Fibroblast of skin of right biceps (primary cell): ENCODE measurements at places on chromosomes 4 and X.

DNA sequence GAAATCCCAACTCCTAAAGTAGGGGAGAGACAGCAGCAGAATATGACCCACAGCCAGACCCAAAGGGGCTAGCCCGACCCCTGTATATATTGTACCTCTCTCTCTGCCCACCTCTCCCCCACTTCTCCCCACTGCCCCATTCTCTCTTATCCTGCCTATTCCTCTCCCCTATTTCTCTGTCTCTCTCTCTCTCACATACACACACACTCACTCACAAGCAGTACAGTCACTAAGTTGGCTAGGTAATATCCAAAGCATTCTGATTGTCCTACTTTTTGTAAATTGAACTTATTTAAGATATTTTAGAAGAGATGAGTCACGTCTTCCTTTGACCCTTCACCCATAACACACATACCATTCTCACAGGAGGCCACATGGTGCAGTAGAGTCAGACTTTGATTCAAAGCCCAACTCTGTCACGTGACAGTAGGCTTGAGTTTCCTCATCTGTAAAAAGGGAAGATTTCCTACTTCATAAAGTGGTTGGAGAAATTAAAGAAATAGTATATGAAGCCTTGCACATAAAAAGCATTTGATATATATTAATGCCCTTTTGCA lies 29.5 kb downstream of the SRPX2 start:
- peak; percentile 71 for DNase-seq

DNA sequence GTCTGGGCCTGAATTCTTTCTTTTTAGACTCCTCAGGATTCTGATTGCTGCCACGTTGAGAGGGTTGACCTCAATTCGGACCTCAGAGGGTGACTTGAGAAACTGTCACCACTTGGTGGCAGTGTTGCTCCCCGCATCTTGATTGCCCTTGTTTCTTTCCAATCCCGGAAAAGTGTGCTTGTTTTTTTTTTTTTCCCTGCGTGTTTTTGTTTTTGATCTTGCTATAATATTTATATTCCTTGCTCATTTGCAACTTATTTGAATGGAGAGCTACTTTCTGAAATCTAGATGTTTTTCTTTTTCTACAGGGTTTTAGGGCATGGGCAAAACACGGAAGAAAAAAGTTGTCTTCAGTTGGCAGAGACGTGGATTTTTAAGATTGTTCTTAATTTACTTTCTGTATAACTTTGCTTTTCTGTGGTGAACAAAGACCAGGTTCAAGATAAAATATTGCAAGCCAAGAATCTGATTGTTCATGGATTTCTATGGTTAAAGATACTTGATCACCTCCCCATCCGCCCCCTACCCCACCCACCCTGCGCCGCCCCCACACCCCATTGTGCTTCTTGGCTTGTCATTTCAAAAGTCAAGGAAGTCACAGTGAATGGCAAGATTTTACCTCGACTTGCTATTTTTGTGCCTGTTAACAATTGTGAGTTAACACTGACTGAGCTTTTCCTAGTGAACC lies 102.0 kb downstream of the PTTG2 start:
- peak; percentile 76 for DNase-seq

- peak; percentile 34 for DNase-seq
These were observed at the start of gene ADGRL3 for GRCh38 chr4:61200187-61200915. ADGRL3 (plus strand) TSS chr4:61200326.

- DNase-seq, result peak; percentile 30
These were observed 38.8 kb upstream of the BEX4 start for GRCh38 chrX:103175944-103176753.
